ENCODE measurements at places on chromosomes 6 and 20.

DNA sequence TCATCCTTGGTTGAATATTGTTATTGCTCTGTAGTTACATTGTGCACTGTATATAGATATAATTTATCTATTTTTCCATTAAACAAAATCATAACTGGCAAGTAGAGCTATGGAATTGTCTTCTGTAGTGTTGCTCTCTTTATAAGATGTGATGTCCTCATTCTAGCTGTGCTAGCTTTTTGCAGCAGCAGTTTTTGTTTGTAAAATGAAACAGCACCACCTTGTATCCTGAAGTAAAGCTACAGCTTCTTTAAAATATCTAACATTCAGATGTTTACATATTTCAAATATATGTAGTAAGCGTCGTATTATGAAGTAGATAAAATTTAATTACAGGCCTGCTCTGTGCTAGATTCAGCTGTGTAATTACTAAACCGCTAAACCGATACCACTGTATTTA lies 328.8 kb upstream of the MANEA start:
- DNase-seq: no peak

GRCh38 chr6:63790334-63790733 lies 154.7 kb downstream of the PHF3 start:
- no peak for DNase-seq

DNA sequence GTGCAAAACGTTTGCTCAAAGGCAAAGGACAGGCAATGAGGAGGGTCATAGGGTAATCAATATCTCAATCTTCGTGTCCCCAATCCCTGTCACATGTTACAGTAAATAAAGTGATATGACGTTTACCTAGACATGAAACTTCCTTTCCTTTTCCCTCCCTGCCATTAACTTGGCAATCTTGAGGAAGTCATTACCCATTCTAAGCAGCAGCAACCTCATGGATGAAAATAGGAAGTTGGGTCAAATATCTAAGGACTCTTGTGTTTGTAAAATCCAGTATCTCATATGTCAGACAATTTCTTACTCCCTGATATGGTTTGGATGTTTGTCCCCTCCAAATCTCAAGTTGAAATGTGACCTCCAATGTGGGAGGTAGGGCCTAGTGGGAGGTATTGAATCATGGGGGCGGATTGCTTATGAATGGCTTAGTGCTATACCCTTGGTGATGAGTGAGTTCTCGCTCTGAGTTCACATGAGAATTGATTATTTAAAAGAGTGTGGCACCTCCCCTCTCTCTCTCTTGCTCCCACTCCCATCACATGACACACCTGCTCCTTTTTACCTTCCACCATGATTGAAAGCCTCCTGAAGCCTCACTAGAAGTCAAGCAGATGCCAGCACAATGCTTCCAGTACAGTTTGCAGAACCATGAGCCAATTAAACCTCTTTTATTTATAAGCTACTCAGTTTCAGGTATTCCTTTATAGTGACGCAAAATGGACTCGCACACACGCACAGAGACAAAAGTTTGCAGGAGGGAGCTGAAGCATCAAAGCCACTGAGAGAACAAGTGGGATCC lies 545.9 kb upstream of the JARID2 start:
- DNase-seq: no peak

DNA sequence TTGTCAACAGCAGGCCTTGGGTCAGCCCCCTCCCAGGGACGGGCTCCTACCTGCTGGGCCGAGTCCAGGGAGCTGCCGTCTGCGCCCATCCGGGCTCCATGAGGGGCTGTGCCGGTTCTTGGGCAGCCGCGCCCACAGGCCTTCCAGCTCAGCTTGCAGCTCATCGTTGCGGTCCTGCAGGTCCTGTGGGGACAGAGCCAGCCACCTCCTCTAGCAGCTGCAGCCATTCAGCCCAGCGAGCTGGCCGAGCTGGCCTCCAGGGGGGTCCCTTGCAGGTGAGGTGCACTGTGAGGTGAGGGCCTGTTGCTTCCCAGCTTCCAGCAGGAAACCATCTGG lies 74.4 kb downstream of the GINS1 start:
- no peak for DNase-seq

DNA sequence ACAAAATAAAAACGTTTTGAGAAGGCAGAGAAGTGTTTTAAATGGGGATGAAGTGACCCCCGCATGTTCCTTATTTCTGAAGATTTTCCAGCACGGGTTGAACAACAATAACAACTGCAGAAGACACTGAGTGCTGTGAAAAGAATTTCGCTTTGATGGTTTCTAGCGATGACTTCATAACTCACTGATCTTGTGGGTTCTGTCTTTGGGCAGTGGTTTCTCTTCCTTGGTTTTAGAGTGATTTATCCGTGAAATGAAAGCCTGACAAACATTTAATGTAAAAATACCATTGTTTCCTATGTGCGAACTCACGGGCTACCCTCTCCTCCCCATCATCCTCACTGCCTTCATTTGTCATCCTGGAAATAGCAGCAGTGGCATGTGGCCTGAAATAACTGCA lies 793.9 kb downstream of the QKI start:
- DNase-seq: no peak

DNA sequence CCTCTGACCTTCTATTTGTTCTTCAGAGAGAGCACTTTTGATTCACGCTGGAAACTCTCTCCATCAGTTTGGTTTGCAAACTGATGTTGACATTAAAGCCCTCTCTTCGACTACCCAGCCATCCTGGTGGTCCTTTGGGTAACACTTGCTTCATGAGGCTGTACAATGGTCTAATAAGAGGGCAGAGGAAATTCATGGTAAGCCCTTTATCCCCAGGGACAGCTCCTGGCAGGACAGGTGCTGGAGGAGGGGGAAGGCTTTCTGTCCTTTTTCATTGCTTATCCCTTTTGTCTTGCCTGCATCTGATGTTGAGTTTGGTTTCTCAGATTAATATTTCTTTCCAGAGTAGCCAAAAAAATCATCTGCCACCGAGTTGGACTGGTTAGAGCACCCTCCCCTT lies 52.1 kb upstream of the CD93 start:
- DNase-seq: no peak

GRCh38 chr6:167840160-167840525 lies 13.4 kb downstream of the AFDN start:
- DNase-seq: no peak

GRCh38 chr20:57588596-57588995 lies 27.7 kb downstream of the PCK1 start:
- DNase-seq: no peak

GRCh38 chr6:156508923-156509322 lies 268.3 kb upstream of the ARID1B start:
- no peak for DNase-seq

- peak; percentile 16 for DNase-seq
These were observed 12.2 kb upstream of the SLC17A2 start for GRCh38 chr6:25942561-25943147.

DNA sequence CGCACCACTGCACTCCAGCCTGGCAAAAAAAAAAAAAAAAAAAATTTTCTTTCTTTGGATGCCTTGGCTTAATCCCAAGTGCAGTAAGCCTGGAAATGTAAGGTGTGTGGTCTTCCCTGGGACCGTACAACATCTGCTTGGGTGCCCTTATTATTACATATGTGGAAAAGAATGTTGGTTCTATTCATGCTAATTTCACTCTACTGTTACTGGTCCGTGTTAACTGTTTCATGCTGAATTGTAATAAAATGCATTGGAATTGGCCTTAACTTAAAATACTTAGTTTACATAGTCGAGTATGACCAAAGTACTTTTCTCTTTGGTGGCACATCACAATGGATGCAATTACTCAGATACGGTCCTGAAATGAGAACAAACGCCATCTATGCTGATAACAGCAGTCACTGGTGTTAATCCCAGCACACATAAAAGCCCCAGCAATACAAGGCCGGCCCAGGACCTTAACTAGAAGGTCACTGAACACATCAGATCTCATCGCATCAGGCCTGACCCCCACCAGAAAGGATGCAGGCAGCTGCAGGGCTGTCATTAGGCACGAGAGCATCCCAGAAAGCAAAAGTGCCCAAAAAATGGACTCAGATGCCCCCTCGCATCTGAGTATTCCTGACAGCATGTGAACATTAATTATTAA lies 1.2 kb downstream of the SERPINB6 start:
- no peak for DNase-seq

DNA sequence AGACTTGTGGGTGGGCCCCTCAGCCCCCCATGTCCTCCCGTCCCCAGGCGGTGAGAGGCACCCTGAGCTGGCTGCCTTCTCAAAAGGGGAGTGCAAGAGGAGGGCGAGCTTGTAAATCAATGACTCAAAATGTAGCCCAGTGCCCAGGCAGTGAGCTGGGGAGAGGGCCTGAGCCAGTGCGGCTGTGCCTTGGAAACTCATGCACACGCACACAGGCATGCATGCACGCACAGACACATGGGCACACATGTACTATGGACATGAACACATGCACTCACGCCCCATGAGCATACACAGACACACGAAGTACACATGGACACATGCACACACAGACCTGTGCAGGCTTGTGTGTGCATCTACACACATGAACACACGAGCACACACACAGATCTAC lies 133.5 kb downstream of the TAF4 start:
- DNase-seq: no peak

GRCh38 chr6:136226027-136226673 lies 24.0 kb downstream of the MTFR2 start:
- no peak for DNase-seq

- no peak for DNase-seq
These were observed 63.9 kb upstream of the AKAP12 start for GRCh38 chr6:151175662-151176445.

GRCh38 chr6:81263531-81264168 lies 488.8 kb downstream of the TENT5A start:
- no peak for DNase-seq

DNA sequence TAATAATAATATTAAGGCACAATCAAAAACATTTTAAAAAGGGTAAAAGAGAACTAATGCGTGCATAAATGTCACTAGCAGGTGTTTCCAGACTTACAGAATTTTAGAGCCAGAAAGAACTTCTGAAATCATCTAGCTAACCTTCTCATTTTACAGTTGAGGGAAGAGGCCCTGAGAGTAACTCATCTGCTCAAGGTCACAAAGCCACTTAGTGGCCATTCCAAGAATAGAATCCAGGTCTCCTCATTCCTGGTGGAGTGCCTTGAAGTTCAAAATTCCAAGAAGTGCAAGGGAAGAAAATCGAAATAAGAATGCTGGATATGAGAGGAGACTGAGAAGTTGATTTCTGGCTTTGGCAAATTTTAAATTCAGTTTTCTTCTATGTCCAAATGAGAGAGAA lies 3.2 kb upstream of the KIAA0408 start:
- no peak for DNase-seq

- DNase-seq: peak; percentile 44
These were observed 11.6 kb downstream of the SLC9A8 start for GRCh38 chr20:49824206-49824605.

GRCh38 chr6:4928426-4928825 lies 75.4 kb downstream of the RPP40 start:
- no peak for DNase-seq

DNA sequence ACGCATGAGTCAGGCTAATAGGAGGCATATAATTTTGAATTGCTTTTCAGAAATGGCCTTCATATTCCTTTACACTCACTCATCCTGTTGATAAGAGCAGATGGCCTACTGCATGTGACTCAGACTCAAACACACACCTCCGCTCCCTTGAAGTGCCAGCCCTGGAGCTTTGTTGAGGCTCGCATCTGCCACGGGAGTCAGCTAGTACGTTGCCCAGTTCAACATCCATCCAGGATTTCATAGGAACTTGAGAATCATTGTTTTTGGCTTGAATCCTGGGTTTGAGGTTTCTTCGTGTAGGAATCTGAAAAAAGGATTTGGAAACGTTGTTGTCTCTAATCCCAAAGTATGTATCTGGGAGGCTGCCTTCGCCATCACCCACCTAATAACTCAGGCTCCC lies 87.4 kb upstream of the JAG1 start:
- DNase-seq: peak; percentile 70
